ENCODE measurements at places on chromosomes 6 and 20.

- no peak for ATAC-seq
Measured at GRCh38 chr20:44087857-44088120, 99.2 kb downstream of the JPH2 start.

- peak; percentile 51 for ATAC-seq
Measured at GRCh38 chr20:50496773-50497385, 13.3 kb upstream of the PTPN1 start.

DNA sequence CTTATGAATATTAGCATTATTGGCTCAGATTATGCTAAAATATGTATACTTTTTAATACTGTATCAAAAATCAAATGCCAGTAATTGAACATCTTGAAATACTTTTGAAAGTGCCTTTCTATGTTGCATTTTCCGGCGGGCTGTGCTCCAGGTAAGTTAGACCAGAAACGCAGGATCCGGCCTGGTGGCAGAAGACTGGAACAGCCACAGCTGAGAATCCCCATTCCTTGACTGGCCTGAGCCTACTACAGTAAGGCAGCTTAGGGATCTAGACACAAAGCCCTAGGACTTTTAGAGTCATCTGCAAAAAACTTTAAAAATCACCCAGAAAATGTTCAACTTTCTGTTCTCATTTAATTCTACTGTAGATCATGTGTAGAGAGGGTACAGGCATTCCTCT lies 138.8 kb upstream of the C6orf118 start:
- no peak for ATAC-seq

- ATAC-seq, result no peak
Measured at GRCh38 chr6:111339294-111339693, 143.7 kb downstream of the REV3L start.

- peak; percentile 39 for ATAC-seq
Measured at GRCh38 chr20:50510706-50511542, 741 bp downstream of the PTPN1 start.

DNA sequence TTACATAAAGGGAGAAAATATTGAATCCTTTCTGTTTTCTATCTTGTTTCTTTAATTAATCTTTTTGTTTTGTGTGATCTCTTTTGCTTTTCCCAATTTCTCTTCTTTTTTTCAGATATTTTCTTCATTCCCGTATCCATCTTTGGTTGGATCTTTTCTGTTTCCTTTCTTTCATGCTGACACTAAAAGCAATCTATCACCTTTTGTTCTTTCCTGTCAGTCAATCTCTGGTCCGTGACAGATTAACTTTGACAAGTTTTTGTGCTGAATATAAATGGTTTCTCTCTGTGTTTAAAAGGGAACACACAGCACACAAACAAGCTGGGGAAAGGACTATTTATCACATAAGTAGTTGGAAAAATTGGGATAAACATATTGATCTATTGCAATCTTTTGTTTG lies 162.8 kb downstream of the GRM1 start:
- ATAC-seq, result no peak

DNA sequence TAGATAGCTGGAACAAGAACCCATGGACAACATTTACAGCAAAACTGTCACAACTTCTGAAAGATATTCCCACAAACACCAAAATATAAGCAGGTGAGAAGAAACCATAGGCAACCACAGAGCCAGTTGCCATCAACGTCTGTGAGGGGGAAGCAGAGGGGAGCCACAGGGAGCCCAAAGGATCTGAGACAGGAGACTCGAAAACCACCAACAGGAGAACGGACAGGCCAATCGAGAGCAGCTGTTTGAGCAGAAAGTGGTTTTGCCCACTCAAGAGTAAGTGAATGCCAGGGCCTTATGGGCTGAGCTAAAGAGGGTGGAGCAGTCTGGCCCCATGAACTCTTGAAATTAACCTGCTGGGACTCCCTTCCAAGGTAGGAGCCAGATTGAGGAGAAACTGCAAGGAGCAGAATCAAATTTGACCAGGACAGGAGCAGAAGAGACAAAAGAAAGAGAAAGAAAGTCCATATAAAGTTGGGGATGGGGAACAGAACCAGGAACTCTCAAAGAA lies 195.4 kb downstream of the ANKRD60 start:
- no peak for ATAC-seq

DNA sequence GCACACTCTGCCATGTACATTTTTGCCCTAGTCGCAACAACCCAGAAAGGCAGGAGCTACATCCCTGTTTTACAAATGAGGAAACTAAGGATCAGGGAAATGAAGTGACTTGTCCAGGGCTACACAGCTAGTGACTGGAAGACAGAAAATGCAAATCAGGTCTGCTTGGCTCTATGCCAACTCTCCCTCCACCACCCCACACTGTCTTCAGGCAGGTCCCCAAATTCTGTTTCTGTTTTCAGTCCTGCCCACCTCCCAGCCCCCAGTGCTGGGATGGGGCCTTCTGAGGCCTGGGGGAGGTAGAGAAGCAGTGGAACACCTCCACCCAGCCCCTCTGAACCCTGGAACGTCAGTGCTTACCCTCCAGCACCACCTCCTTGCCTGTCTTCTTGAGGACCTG lies 5.1 kb downstream of the SNTA1 start:
- no peak for ATAC-seq

DNA sequence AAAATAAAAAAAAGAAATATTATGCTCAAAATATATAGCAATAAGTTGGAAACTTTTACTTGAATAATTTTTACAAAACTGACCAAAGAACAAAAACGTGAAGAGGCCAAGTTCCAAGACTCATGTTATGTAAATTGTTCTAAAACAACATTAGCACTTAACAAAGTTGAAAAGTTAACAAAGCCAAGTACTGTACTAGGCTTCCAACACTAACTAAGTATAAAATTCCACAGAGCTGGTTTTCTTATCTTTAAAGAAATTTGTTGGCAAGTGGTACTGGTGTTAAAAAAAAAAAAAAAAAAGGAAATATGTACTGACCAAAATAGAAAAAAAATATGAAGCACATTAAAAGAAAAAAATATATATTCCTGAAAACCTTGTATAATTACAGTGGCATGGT lies 127.8 kb downstream of the SLC16A10 start:
- ATAC-seq, result no peak

DNA sequence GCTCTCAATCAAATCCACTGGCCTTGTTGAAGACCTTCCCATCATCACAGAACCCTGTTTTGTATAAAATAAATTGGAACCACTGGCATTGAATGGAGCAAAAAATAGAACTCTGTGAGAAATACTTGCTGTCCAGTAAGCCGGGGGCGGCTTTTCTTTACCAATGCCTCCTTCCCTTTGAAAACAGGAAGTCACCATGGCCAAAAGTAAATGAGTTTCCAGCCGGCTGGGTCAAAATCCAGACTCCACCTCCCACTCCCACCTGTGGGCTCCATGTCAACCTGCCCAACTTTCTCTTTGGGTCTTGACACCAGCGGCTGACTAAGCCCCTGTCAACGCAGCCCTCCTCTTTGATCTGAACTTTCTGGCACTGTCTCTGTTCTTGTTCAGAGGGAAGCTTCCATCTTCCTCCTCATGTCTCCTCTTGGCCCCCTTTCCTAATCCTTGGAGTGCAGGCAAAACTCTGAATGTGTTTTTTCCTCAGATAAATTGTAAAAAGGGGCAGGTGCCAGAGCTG lies 95.2 kb downstream of the TFAP2C start:
- ATAC-seq, result no peak

GRCh38 chr6:164378330-164378729 lies 931.1 kb downstream of the C6orf118 start:
- no peak for ATAC-seq

- peak; percentile 42 for ATAC-seq
Measured at GRCh38 chr6:13278164-13278563, 50.2 kb downstream of the TBC1D7 start.

- ATAC-seq, result no peak
Measured at GRCh38 chr20:62487561-62488354, 12.0 kb upstream of the GATA5 start.

DNA sequence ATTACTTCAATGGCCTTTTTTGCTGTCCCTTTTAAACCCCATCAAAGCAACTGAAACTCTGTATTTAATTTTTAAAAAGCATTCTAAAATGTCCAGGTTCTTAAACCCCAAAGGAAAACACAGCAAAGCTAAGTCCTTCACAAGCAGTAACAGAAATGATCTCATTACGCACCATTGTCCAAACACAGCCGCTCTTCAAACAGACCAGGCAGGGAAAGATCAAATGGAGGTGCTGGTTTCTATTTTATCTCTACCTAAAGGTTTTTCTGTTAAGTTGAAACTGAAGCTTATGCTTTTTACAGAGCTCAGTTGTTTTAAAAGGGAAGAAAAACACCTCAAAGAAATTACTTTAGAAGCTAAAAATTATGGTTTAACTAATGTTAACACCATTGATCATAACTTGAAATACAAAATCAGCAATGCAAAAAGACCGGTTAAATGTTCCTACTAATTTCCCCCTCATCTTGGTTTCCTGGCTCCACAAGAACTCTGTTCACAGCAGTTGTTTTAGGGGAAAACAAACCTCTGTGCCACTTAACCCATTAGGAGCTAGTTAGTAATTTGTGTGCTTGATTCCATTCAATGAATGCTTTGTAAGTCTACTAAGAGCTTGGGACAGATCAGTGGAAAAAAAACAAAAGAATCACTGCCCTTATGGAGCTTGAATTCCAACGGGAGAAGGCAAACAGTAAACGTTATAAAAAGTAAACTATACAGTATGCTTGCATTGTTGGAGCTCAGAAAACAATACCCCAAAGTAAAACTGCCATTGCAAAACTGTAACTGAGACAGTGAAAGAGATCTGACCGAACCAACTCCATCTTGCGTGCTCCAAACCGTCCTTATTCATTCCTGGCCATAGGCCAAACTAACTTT lies 87.4 kb downstream of the CD24 start:
- no peak for ATAC-seq

DNA sequence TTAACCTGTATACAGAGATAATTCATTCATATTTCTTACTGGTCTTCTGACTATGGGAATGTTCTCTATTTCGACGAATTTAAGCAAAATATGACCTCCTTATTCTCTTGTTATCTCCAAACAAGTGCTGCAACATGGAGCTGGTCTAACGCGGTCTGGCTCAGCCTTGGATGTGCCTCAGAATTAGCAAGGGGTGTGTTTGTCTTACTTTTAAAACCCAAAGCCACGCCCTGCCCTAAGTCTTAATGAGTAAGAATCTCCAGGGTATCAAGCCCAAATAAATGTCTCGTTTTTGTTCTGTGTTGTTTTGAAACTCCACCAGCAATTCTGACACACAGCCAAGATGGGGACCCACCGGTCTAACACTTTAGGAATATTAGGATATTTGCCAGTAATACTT lies 99.2 kb downstream of the ATP9A start:
- no peak for ATAC-seq

- ATAC-seq, result no peak
Measured at GRCh38 chr6:163962627-163963117, 548.2 kb downstream of the QKI start.

DNA sequence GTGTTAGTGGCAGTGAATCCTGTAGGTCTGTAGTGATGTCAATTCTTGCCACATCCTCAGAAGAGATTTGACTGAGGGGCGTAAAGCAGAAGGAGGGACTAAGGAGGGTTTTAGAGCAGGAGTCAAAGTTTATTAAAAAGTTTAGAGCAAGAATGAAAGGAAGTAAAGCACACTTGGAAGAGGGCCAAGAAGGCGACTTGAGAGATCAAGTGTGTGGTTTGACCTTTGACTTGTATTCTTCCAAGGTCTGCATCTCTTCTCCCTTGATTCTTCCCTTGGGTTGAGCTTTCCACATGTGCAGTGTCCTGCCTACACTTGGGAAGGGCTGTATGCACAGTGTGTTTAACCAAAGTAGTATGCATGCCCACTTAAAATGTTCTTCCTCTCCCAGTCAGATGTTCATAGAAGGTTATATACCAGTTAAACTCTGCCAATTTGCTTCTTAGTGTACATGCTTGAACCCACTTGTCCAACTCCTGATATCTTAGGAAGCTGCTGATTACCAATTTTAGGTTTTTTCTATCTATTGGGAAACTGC lies 627.6 kb downstream of the MMUT start:
- no peak for ATAC-seq

DNA sequence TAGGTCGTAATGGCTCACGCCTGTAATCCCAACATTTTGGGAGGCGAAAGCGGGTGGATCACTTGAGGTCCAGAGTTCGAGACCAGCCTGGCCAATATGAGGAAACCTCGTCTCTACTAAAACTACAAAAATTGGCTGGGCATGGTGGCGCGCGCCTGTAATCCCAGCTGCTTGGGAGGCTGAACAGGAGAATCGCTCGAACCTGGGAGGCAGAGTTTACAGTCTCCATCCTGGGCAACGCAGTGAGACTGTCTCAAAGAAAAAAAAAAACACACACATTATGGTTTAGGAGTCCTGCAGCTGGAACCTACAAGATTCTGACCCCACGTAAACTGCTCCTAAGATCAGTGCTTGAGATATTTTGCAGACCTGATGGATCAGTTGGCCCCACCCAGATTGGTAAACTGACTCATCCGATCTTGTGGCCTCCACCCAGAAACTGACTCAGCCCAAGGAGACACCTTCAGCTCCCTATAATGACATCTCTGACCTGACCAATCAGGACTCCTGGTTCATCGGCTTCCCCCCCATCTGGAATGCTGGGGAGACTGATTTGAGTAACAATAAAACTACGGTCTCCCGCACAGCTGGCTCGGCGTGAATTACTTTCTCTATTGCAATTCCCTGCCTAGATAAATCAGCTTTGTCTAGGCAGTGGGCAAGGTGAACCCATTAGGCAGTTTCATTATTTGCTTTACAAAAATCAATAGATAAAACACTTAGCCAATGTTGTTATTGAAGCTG lies 96.2 kb upstream of the BTN3A2 start:
- no peak for ATAC-seq

- no peak for ATAC-seq
Measured at GRCh38 chr20:57770852-57771720, 61.3 kb upstream of the PMEPA1 start.

- ATAC-seq, result no peak
Measured at GRCh38 chr6:24988562-24988961, 52.8 kb upstream of the RIPOR2 start.

DNA sequence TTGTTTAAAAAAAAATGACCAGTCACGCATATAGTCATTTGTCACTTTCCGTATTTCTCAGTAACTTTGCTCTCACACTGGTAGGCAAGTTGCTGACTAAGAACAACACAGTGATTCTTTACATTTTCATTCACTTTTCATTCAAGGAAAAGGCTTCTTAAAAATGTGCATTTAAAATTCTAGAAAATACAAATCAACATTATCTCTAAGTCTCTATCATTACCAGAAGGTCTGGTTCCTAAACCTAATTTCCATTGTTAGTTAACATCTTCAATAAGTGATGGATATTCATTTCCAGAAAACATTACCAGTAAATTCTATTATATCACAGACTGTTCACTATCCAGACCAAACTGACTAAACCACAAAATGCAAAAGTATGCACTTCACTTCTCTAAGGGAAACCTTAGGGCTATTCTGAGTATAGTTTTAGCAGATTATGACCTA lies 115.3 kb downstream of the AHI1 start:
- ATAC-seq, result no peak

DNA sequence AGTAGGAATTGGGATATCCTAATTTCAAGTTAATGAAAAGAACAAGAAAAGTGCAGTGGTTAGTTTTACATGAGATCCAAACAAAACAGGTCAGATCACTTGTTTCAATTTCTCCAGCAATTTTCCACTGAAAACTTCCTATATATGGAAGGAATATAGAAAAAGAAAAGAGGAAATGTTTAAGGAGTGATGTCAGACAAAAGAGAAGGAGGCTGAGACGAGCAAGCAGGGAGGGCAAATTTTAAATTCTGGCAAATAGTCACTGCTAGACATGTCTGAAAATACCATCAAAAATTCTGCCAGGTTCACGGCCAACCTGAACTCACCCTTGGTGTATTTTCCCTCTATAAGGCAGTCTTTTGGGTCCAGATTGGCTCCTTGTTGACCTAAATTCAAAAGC lies 9.5 kb upstream of the NUP153 start:
- no peak for ATAC-seq

GRCh38 chr6:169886631-169887227 lies 135.3 kb downstream of the ERMARD start:
- ATAC-seq, result no peak

- ATAC-seq, result no peak
Measured at GRCh38 chr6:31268836-31269235, 3.1 kb downstream of the HLA-C start.

All from stimulated activated memory B cell treated with anti-CD40 and anti-IgM and Interleukin-4, amounts not matched to agents 10 μg/mL and 1 μg/mL and 100 μg/mL, for 72 hours (primary cell).